Fibroblast of the aortic adventitia (primary cell): ENCODE measurements at places on chromosomes 2 and 18. TPM values are rescaled to one million over a fixed set of nuclear protein-coding genes. Genes with fewer than 3 reads are reported as not detected.

Gene DHRS9
- 0.36 TPM in 1 of 2 replicates, not detected in the other for total RNA-seq

Gene ANKRD53
- 1.1 and 6.5 TPM in 2 replicates for total RNA-seq

Gene MALL
- 10.1 and 442 TPM in 2 replicates for total RNA-seq

Gene WNT10A
- not detected in 2 replicates for total RNA-seq

Gene KANSL1L
- 28.2 and 43.4 TPM in 2 replicates for total RNA-seq

Gene TRABD2A
- 0.33 and 1.6 TPM in 2 replicates for total RNA-seq

Gene COL6A3
- total RNA-seq = 1,372 and 1,478 TPM in 2 replicates

Gene CCDC68
- 0.16 and 7.4 TPM in 2 replicates for total RNA-seq

Gene TANK
- 44.2 and 57.8 TPM in 2 replicates for total RNA-seq
